Activated CD4-positive, alpha-beta T cell treated with anti-CD3 and anti-CD28 coated beads, Interleukin-2, amount 50 U/mL, for 4 hours (primary cell): ENCODE measurements at places on chromosomes 5 and 9.

- DNase-seq: no peak
Measured at GRCh38 chr5:123601610-123602009, 89.6 kb downstream of the CSNK1G3 start.

DNA sequence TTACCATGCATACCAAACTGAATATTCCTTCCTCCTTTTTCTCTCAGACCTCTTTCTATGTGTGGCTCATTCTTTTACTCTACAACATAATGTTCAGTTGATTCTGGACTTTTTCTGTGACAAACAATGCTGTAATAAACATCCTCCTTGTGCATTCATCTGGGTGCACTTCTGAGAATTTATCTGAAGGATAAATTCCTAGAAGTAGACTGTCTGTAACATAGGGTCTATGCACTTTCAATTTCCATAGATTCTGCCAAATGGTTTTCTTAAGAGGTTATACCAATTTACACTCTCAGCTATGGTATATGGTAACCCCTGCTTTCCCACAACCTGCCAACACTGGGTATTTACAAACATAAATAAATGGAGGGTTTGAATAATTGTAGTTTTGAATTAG, 24.1 kb upstream of the TNC start:
- DNase-seq: no peak

DNA sequence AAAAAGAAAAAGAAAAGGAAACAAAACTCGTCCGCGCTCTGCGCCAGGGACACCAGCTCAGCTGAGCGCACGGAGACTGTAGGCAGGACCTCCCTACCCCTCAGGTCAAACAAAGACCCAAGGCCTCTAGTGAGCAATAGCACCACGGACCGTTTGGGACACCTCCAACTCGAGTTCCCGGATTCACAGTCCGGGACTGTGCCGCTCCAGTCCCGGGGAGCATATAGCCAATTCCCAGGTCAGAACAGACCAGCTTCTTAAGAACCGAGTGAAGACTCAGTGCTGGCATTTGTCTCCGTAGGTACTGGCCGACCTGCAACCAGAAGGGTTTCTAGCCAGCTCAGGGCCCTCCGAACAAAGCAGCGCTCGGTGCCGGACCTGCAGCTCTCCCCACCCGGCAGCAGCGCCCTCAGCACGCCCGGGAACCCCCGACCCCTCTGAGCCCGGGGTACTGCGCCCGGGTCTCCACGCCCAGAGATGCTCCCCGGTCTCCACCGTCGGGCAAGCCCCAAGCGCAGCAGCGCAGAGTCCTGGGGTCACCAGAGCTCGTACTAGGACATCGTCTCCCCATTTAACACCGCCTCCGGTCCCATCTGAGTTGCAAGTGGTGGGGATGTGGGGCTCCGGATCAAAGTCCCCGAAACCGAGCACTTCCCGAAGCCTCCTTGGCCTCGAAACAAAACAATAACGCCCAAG, 591 bp downstream of the ABCA1 start:
- peak; percentile 4 for DNase-seq

DNA sequence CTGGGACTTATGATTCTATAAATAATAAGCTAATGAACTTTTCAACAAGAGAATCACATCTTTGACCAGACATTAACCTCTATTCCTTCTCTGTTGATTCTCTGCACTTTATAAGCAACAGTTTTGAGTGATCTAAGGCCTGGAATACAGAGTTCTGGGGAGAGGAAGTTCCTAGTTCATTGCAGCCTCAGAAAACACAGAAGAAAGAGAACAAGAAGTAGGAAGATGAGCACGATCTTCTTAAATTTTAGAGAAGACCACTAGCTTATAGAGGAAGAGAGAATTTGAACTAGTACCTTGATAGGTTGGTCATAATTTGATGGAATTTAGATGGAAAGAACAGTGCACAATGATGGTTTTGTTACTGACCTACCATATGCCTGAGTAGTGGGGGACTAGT, 8.5 kb upstream of the C9orf72 start:
- DNase-seq: no peak

GRCh38 chr9:109641372-109641659, 138.7 kb upstream of the PALM2AKAP2 start:
- no peak for DNase-seq

- no peak for DNase-seq
Measured at GRCh38 chr9:555493-555892, 286.0 kb upstream of the DMRT1 start.

- no peak for DNase-seq
Measured at GRCh38 chr5:177134697-177135225, 1.2 kb downstream of the NSD1 start.

GRCh38 chr9:35912791-35913400, 3.6 kb downstream of the SPAAR start:
- no peak for DNase-seq

- DNase-seq: no peak
Measured at GRCh38 chr5:103010168-103010567, 109.8 kb downstream of the GIN1 start.

DNA sequence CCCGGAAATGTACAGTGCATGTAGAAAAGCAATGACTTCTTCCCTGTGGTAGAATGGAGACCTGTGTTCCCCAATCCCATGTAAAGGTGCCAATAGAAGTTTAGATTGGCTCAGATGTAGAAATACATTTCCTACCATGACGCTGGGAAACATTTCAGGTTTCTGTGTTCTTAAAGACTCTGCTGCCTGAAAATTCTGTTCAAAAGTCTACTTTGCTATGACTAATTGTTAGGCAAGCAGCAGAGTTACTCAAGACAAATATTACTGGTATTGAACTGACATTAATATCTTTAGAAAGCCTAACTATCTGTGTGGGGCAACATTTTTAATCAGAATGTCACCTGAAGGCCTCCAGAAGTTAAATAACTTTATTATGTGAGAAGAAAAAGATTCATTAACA, 75.5 kb upstream of the ELL2 start:
- DNase-seq: no peak

DNA sequence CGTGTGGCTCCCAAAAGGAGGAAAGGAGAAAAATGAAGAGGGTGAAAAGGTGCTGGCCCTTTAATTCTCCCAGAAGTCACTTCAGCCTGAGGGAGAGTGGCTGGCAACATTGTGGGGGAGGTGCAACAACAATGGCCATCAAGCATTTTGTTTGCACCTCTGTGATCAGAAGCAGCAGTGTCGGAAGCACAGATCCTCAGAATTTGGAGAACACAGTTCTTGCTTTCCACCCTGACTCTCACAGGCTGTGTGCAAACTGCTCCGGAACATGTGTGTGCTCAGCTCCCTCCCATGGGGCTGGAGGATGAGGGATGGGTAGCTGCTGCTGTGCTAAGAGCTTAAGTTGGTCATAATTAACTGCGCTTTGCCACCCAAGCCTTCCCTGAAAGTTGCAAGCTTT, 127.1 kb downstream of the DPYSL3 start:
- DNase-seq: no peak

DNA sequence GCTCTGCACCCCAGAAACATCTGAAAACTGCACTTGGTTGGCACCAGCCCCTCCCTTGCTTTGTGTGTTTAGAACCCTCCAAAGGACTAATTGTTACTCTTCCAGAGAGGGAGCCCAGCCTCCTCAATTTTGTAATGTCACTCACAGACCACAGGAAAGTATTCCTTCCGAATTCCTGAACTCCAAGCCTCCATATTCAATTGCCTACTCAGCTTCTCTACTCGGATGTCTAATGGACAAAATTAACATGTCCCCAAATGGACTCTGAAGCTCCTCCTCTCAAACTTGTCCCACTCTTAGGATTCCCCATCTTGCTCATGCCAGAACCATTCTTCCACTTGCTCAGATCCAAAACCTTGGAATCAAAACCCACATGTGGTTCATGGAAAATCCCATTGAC, 3.9 kb upstream of the TMEM171 start:
- DNase-seq: no peak

GRCh38 chr9:137069508-137070091, 757 bp downstream of the SAPCD2 start:
- no peak for DNase-seq

DNA sequence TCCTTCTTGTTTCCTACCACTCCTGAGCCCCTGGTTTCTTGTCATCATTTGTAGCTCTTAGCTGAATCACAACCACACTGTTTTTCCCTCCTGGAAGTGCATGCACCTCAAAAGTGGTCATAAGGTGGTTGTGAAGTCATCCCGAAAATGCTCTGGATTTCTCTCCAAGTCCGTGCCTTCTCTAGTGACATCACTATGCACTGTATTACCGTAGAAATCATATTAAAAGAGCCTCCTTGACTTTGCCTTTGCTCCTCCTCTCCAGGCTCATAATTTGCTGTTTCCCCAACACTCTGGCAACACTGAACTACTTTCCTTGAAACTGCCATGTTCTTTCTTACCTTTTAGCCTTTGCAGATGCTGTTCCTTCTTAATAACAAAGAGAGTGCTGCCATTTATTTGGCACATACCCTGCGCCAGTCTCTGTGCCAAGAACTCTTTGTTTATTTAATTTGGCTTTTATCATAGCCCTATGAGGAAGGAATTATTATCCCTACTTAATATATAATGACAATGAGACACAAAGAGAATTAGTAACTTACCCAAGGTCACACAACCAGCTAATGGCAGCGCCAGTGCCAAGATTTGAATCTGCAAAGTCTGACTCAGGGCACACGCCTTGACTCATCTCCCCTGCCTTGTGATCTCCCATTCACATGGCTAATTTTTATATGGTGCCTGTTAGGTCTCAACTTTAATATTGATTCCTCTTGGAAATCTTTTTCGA, 115.4 kb downstream of the KIF4B start:
- no peak for DNase-seq

- DNase-seq: no peak
Measured at GRCh38 chr9:72132052-72132451, 17.2 kb upstream of the GDA start.

DNA sequence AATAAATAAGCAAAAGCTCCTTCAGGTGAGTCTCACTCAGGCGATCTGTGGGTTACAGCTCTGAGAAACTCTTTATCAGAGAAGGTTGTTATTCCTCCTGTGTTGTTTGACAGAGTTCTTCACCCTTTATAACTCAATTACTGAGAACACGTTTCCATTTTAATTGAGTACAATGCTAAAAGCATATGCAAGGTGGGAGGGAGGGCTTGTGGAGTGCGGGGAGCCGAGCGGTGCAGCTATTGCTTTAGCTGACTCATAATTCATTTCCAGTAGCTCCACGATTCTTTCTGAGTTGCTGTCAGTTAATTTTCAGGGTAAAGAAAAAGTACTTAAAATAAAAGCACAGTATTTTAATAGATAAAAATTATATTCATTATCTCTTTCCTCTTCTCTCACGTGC, 104.7 kb upstream of the CKMT2 start:
- DNase-seq: no peak

- DNase-seq: no peak
Measured at GRCh38 chr5:128199104-128199503, 115.5 kb downstream of the SLC12A2 start.

- DNase-seq: no peak
Measured at GRCh38 chr5:73539730-73540129, 25.7 kb downstream of the ANKRA2 start.

DNA sequence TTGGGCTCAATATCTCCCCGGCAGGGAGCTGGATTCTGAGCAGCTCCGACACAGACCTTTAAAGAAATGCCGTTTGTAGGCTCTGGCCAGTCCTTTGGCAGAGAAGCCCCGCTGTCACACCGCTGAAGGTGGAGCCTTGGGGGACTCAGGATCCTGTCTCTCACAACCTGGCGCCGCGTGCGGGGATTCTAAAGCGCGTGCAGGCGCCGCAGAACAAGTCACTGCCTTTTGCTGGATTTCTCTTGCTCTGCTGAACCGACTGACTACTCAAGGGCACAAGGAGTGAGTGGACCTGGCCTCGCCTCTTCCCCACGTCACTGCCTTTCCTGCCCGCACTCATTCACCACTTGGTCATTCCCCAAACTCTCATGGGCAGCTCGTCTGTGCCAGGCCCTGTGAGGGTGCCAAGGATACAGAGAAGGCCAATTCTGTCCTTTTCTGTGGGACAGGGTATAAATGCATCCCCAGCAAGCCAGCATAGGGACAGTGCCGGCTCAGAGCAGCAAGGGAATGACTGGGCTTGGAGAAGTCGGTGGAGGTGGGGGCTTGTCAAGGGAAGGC, 69.3 kb downstream of the CRB2 start:
- no peak for DNase-seq

DNA sequence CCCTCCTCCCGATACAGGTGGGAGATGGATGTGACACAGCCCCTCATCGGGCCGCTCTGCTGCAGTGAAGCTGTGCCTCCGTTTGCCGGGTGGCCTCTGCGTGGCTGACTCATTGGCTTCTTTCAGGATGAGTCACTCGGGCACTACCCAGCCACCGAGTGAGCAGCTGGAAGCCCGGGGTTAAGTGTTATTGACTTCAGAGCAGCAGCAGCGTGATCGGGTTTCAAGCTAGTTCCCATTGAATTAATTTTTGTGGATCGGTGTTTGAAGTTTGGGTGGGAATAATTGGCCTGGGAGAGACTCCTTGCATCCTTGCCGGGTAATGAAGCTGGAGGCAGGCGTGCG, 266.4 kb upstream of the IRX4 start:
- no peak for DNase-seq

- DNase-seq: no peak
Measured at GRCh38 chr5:125081101-125081500, 334.7 kb upstream of the ZNF608 start.

GRCh38 chr5:145811834-145812625, 23.1 kb downstream of the PRELID2 start:
- no peak for DNase-seq

- no peak for DNase-seq
Measured at GRCh38 chr9:90219548-90220118, 423.0 kb downstream of the DIRAS2 start.

GRCh38 chr5:150590979-150591695, 49.3 kb upstream of the SYNPO start:
- DNase-seq: no peak

DNA sequence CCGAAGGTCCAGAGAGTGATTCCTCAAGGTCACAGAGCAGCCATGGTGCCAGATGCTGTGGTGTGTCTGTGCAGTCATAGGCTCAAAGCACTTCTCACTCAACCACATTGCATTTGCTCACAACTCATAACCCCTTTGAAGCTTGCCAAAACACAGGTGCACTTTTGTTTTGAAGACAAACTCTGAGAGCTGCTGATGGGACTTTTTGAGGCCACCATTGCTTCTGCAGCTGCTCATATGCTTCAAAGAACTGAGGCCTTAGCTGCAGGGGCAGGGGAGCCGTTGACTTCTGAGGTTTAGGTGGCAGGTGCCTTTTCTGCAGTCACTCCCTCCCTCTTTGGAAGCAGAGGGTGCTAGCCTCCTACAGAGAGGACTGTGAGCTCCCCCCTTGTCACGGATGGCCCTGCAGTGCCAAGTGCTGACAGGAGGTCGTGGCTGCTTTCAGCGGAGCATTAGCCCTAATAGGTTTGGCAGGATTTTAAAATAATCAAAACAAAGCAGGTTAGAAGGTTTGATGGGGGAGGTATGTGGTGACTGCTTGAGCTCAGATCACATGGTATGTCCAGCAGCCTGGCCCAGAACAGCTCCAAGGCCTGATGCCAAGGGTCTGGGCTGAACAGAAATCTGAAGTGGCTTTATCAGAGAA, 232.1 kb downstream of the MAN2A1 start:
- DNase-seq: peak; percentile 24

GRCh38 chr9:131688377-131688776, 51.5 kb downstream of the RAPGEF1 start:
- no peak for DNase-seq

- DNase-seq: no peak
Measured at GRCh38 chr9:111940697-111941096, 44.1 kb downstream of the UGCG start.
